CD4-positive, alpha-beta T cell treated with Interleukin-12 subunit alpha and Interleukin-12 subunit beta, for 1 hour (primary cell): ENCODE measurements at places on chromosomes 12 and 14.

GRCh38 chr12:69947897-69948296 lies 122.9 kb downstream of the MYRFL start:
- no peak for DNase-seq

- no peak for DNase-seq
Measured at GRCh38 chr14:95136631-95137030, 20.7 kb downstream of the DICER1 start.

DNA sequence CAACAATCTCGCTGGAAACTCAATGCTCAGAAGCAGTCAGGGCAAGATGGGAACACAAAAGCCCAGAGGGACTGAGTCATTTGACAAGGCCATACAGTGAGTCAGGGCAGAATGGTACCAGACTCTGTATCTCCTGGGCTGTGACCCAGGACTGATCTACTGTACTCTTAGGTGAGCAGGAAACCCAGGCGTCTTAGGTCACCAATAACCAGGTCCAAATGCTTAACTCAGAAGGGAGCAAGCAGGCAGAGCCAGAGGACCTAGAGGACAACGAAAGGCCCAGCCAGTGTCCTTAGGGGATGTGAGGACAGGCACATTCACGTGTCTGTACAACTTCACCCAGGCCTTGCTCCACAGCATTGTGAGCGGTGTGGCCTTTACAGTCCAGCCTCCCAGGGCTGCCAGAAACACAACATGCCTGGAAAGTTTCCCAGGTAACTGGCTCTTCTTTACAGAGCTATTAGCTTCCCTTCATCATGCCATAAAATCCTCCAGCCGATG lies 69.9 kb downstream of the ARL6IP4 start:
- no peak for DNase-seq

DNA sequence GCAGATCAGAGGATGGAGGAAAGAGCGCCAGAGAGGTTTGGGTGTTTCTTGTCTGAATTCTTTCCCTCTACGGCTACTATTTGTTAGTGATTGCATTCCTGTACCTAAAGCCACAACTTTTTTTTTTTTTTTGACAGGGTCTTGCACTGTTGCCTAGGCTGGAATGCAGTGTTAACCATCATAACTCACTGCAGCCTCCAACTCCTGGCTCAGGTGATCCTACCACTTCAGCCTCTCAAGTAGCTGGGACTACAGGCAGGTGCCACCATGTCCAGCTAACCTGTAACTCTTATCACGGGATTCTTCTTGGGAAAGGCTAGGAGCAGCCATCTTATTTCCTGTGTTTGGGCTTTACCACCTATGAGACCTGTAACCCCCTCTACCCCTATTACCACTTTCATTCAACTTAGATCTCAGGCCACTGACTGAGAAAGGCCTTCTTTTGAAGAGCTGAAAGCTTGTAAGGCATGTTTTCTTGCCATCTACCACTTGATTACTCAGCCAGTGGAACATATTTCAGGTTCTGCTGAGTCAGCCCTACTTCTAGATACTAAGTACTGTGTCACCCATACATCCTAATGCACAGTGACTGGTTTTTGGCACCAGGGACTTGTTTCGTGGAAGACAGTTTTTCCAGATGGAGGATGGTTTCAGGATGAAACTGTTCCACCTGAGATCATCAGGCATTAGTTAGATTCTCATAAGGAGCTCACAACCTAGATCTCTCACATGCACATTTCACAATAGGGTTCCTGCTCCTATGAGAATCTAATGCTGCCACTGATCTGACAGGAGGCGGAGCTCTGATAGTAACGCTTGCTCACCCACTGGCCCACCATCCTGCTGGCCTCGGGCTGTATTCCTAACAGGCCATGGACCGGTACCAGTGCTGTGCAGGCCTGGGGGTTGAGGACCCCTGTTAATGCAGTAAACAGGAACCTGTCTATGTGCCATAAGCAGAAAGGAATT lies 6.9 kb downstream of the VEZT start:
- no peak for DNase-seq

- peak; percentile 65 for DNase-seq
Measured at GRCh38 chr14:106511006-106511799, 984.8 kb downstream of the TMEM121 start.

- DNase-seq: no peak
Measured at GRCh38 chr12:103737881-103738280, 103.2 kb downstream of the NT5DC3 start.

DNA sequence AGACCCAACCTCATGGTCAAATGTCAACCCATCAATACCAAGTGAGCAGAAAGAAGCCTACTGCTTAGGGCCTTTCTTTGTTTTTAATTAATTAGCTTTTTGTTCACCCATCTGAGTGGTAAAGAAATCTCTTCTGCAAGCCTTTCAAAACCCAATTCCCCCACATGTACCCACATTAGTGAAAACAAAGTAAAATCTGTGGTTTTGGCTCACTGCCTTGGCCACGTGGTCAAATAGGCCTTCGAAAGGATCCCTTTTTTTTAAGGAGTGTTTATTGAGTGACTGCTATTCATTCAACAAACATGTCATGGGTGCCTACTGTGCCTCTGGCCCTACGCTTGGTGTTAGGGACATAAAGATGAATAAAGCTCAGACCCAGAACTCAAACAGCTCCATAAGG lies 160.1 kb downstream of the NUAK1 start:
- no peak for DNase-seq

GRCh38 chr12:5138256-5138655 lies 94.6 kb downstream of the KCNA5 start:
- no peak for DNase-seq

DNA sequence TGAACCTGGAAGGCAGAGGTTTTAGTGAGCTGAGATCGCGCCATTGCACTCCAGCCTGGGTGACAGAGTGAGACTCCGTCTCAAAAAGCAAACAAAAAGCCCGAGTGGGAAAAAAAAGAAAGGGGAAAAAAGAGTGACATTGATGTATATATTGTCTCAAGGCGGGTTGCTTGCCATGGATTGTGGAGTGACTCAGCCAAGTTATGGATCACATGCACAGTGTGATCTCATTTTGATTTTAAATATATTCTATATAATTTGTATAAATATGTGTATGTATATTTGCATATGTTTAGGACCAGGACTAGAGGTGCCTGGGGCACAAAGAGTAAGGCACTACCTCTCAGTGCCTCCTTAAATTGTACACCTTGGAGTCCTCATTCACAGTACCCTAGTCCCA lies 116.2 kb upstream of the RASSF8 start:
- no peak for DNase-seq

- DNase-seq: no peak
Measured at GRCh38 chr12:88998421-88998820, 353.9 kb downstream of the DUSP6 start.

GRCh38 chr12:52347551-52348510 lies 19.4 kb downstream of the KRT85 start:
- DNase-seq: no peak

DNA sequence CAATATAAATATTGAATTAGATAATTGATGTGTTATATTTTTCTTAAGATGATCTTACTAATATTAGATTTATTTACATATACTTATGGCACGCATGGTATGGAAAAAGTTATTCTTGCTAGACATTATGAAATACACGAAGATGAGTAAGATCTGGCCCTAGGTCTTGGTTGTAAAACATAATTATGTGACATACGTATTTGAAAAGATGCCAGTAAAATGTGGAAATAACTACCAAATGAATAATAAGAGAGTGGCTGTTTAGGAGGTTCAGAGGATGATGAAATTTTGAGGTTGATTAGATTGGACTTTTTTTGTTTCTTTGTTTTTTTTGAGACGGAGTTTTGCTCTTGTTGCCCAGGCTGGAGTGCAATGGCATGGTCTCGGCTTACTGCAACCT lies 41.3 kb downstream of the FANCM start:
- no peak for DNase-seq

GRCh38 chr12:43749016-43749415 lies 9.6 kb downstream of the PUS7L start:
- DNase-seq: no peak

- DNase-seq: no peak
Measured at GRCh38 chr14:75399843-75400775, 27.7 kb upstream of the JDP2 start.

GRCh38 chr12:73726881-73727280 lies 810.8 kb upstream of the ATXN7L3B start:
- no peak for DNase-seq

GRCh38 chr12:80858356-80858755 lies 79.4 kb downstream of the LIN7A start:
- DNase-seq: no peak

DNA sequence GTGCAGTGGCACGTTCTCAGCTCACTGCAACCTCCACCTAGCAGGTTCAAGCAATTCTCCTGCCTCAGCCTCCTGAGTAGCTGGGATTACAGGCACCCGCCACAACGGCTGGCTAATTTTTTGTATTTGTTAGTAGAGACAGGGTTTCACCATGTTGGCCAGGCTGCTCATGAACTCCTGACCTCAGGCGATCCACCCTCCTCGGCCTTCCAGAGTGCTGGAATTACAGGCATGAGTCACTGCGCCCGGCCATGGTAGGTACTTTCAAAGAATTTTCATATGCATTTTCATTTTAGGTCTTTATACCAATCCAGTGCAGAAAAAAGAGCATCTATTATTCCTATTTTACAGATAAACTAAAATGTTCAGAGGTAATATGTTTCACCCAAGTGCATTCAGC lies 411.3 kb upstream of the USP15 start:
- DNase-seq: no peak

GRCh38 chr14:74414403-74415114 lies 11.5 kb downstream of the SYNDIG1L start:
- no peak for DNase-seq

GRCh38 chr12:121806546-121807423 lies 3.0 kb downstream of the SETD1B start:
- DNase-seq: no peak

- DNase-seq: no peak
Measured at GRCh38 chr14:97780804-97781203, 983.6 kb downstream of the VRK1 start.

GRCh38 chr12:120845696-120846095 lies 58.5 kb downstream of the SPPL3 start:
- no peak for DNase-seq

GRCh38 chr12:120941846-120942405 lies 36.4 kb upstream of the HNF1A start:
- no peak for DNase-seq

DNA sequence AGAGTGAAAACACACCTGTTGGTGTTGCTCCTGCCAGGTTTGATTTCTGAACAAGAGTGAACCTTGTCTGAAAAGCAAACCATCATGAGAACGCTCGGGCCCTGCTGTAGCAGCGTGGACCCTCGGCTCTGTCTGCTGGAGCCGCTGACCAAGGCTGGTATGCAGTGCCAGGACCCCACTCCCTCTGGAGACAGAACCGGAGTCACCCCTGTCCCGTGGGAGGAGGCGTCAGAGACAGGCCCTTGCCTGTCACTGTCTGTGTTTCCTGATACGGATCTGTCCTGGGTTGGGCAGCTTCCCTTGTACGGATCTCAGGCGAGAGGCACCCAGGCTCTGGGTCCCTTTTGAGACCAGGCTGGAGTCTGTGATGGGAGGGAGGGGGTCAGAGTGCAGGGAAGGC lies 111.6 kb downstream of the ADGRD1 start:
- no peak for DNase-seq

- no peak for DNase-seq
Measured at GRCh38 chr12:75288860-75289259, 41.3 kb downstream of the CAPS2 start.

DNA sequence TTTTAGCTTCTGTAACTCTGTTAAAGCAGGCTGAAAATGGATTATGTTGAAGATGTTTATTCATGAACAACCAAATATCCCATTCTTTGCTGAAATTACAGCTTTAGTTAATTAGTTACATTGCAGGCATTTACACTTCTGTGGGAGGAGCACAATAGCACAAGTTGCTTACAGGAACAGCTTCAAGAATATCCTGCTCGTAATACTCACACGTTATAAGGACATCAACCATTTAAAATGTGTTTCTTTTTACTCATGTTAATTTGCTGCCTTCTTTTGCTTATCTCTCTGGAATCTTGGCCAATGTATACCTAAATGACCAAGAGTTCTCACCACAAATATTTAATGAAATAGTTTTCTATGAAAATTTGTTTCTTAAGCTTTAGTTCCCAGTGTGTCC lies 305.2 kb upstream of the SYT1 start:
- no peak for DNase-seq

DNA sequence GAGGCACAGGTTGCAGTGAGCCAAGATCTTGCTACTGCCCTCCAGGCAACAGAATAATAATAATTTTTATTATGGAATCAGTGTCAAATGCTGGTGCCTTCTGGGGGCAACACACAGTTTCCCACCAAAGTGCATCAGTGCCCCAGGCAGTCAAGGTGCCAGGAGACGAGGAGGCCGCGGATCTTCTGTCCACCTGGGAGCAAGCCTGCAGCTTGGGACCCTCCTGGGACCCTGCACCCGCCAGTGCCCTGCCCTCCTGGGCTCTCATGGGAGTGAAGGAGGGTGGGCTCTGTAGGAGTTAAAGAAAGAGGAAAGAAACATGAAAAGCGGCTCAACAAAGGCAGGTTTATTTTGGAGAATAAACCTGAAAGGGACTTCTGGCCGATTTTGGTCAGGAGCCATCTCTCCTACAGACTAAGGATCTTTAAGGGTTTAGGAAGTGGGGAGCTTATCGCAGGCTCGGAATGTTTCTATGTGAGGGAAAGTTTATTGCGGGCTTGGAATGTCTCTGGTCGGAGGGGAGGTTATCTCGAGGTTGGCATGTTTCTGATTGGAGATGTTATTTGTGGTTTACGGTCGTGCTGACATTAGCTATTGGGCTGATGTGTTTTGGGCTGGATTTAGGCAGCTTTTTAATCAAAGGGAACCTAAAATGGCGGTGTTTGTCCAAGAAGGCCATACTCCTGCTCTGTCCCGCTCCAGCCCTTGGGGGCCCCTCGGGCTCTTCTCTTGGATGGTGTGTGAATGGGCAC lies 1.1 kb upstream of the ASPG start:
- no peak for DNase-seq

- DNase-seq: no peak
Measured at GRCh38 chr14:68401855-68402254, 391.0 kb downstream of the ZFP36L1 start.

- no peak for DNase-seq
Measured at GRCh38 chr12:50865266-50865665, 22.5 kb downstream of the TMPRSS12 start.

- peak; percentile 6 for DNase-seq
Measured at GRCh38 chr12:101697930-101698799, 725 bp downstream of the CHPT1 start.

DNA sequence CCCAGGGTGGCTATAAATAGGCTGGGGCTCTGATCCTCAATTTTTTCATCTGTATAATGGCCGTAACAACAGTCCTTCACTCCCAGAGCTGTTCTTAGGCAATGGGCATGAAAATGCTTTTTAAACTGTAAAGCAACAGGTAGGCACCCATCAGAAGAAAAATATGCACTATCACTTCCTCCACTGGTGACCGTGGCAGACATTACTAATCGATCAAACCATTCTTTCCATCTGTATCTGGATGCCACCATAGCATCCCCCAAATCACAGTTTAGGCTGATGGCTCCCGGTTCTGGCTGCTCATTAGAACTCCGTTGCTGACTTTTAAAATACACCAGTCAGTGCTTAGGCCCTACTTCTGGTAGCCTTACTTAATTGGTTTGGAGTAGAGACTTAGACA lies 11.2 kb downstream of the KRT71 start:
- no peak for DNase-seq
